ENCODE measurements at places on chromosomes 5 and 9.

DNA sequence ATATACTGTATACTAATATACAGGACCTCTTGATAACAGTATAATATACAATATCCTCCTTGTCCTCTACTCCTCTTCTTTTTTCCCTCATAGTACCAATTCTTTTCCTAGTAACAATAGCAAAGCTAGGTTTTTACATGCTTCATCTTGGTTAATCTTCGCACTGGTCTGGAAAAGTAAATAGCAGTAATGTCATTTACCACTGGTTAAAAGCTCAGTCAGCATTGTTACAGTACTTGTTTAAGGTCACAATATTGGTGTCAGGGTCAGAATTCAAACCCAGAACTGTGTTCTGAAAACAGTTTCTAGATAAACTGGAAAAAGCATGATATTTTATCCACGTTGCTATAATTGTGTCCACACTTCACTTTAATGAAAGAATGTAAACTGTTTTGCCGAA is 692.4 kb upstream of the CDH6 start:
- no peaks in the 10 kb centered on the region for H3K27me3 ChIP-seq
- H3K4me3 ChIP-seq = no peak overlapping the region

DNA sequence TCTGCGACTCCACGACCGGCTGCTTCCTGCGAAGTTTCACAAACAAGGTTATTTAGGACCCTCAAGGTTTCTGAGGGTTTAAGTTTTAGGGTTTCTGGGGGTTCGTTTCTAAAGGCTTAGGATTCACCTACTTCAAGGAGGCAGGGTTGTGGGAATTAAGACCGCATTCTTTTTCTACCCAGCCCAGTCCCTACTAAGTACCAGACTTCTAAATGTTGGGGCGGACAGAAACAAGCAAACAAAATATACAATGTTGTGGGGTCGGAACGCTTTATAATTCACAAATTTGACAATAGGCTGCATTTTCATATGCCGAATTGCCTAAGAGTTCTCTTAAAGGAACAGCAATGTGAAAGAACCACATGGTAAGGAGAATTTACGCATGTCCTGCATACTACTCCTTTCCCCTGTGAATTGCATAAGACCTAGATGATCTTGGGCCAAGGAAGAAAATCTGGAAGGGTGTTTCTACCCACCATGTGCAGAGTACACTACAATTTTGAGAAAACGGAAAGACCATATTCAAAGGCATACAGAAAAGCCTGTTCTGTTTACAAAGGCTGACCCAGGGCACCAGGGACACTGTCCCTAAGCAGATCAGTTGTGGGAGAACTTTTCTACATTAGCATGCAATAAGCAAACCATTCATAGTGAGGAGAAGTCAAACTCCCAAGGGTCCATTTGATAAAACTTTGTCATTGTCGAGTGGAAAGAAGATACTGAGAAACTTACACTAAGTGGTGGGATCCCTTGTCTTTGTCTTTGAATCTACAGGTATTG is 457.3 kb downstream of the RAB3C start:
- H3K36me3 ChIP-seq = no peaks in the 10 kb centered on the region
- peak; percentile 33 for DNase-seq
- H3K4me3 ChIP-seq = peak overlapping the region; percentile 64
- no peaks in the 10 kb centered on the region for H3K27me3 ChIP-seq

GRCh38 chr5:142059304-142059940 is 46.6 kb upstream of the GNPDA1 start:
- no peak for DNase-seq
- no peaks in the 10 kb centered on the region for H3K36me3 ChIP-seq
- H3K4me1 ChIP-seq = no peaks in the 10 kb centered on the region
- no peak overlapping the region for H3K4me3 ChIP-seq
- no peak overlapping the region for H3K27ac ChIP-seq
- H3K27me3 ChIP-seq = no peaks in the 10 kb centered on the region

- peaks cover 10% of the 10 kb centered on the region for H3K27me3 ChIP-seq
- DNase-seq = no peak
- no peak within 1 kb of the TSS for H3K4me3 ChIP-seq
Observed at GRCh38 chr5:151924564-151925301, at the start of gene GLRA1. TSS of gene GLRA1 (minus strand) at chr5:151924851. CDS start at chr5:151924549, 302 bp downstream.

DNA sequence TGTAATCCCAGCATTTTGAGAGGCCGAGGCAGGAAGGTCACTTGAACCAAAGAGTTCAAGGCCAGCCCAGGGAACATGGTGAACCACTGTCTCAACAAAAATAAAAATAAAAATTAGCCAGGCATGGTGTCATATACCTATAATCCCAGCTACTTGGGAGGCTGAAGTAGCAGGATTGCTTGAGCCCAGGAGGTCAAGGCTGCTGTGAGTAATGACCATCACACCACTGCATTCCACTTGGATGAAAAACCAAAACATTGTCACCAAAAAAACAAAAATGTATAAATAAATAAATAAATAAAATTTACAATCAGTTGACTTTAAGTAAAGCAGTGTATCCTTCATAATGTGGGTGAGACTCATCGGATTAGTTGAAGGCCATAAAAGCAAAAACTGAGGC is 541.4 kb downstream of the CSNK1G3 start:
- H3K36me3 ChIP-seq = no peaks in the 10 kb centered on the region
- H3K27ac ChIP-seq = no peak overlapping the region
- no peak for DNase-seq
- no peaks in the 10 kb centered on the region for H3K27me3 ChIP-seq

- H3K27me3 ChIP-seq = no peaks in the 10 kb centered on the region
- no peaks in the 10 kb centered on the region for H3K4me1 ChIP-seq
- H3K27ac ChIP-seq = no peak overlapping the region
- H3K36me3 ChIP-seq = no peaks in the 10 kb centered on the region
- H3K4me3 ChIP-seq = no peak overlapping the region
Observed at GRCh38 chr5:6216471-6217075, 161.8 kb downstream of the MED10 start.

DNA sequence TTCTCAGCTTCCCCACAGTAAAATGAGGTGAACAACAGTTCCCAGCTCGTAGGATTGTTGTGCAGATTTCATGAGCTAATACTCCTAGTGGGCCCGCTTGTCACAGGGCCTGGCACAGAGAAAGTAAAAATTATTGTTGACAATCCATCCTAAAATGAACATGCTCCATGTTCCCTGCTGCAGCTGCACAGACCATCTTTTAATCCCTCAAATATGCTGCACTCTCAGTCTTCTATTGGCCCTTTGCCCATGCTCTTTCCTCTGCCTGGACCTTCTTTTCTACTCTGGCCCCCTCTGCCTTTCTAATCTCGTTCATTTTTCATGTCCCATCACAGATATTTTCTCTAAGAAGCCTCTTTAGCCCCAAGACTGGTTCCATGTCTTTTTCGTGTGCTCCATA is 117.7 kb upstream of the NR3C1 start:
- H3K27me3 ChIP-seq = no peaks in the 10 kb centered on the region
- H3K27ac ChIP-seq = no peak overlapping the region
- H3K36me3 ChIP-seq = no peaks in the 10 kb centered on the region
- H3K4me3 ChIP-seq = no peak overlapping the region

- peaks cover 32% of the 10 kb centered on the region for H3K27me3 ChIP-seq
- H3K4me1 ChIP-seq = peaks cover 12% of the 10 kb centered on the region
- DNase-seq = peak; percentile 19
- H3K4me3 ChIP-seq = peak overlapping the region; percentile 44
Observed at GRCh38 chr9:121598167-121598964, 53.1 kb upstream of the DAB2IP start.

DNA sequence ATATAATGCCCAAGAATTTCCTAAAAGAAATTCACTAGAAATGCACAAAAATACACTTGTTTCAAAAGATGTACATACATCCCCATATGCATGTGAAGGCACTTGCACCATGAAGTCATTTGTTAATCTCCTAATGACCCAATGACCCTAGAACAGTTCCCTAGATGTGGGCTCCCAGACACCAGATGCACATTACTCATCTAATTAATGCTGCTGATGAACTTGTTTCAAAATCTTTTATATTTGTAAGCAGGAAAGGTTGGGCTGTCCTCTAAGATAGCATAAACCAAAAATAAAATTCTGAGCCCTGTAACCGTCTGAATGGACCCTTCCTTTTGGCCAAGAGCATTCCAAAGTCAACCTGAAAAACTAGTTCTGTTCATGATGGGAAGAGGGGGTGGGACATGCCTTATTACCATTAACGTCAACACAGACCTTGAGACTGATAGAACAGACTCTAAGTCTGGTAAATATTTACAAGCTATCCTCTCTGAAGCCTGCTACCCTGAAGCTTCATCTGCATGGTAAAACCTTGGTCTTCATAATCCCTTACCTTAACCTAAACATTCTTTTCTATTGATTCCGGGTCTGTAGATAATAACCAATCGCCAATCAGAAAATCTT is 91.0 kb upstream of the DAPK1 start:
- H3K36me3 ChIP-seq = no peaks in the 10 kb centered on the region
- H3K27me3 ChIP-seq = no peaks in the 10 kb centered on the region
- H3K27ac ChIP-seq = peak overlapping the region; percentile 13
- no peak for DNase-seq
- H3K4me3 ChIP-seq = no peak overlapping the region
- H3K4me1 ChIP-seq = peaks cover 21% of the 10 kb centered on the region

DNA sequence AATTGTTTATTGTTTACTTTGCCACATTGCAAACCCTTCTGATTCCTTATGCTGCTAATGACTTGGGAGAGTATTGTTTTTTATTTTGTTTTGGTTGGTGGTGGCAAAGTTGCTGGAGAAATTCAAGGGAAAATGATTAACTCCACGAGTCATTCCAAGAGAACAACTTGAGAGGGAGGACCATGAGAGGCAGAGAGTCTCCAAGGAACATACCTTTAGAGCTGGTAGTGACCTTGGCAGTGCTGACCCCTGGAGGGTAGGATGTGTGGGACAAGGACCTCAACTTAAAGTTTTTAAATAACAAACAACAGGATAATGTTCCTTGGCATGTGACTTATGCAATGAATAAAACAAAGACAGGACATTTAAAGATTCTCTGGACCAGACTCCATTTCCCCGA is 139.7 kb downstream of the LRRC70 start:
- no peak for DNase-seq
- no peaks in the 10 kb centered on the region for H3K27me3 ChIP-seq
- H3K4me1 ChIP-seq = no peaks in the 10 kb centered on the region

DNA sequence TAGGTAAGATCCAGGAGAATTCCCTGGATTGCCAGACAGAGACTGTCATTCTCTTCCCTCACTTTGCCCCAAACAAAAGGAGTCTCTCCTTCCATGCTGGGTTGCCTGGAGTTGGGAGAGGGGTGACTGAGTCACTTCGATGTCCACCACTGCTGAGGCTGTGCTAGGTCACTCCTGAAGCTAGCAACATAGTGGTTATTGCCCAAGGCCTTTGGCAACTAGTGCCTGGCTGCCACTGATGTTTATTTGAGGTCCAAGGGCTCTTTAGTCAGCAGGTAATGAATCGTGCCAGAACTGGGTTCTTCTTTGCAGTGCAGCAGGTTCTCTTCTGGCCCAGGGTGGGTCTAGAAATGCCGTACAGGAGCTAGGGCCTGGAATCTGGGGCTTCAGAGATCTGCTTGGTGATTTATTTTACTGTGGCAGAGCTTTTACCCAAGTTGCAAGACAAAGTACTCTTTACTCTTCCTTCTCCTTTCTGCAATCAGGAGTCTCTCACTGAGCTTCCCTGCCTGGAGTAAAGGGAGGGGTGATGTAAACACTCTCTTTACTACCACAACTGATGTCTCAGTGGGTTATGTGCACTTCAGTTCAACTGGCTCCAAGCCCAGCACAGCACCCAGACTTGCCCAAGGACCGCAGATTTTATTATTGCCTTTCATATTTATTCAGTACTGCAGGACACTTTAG is 155.7 kb upstream of the SH3GL2 start:
- no peak overlapping the region for H3K27ac ChIP-seq
- no peaks in the 10 kb centered on the region for H3K36me3 ChIP-seq
- H3K4me3 ChIP-seq = no peak overlapping the region
- H3K4me1 ChIP-seq = no peaks in the 10 kb centered on the region
- no peaks in the 10 kb centered on the region for H3K27me3 ChIP-seq
- DNase-seq = no peak

DNA sequence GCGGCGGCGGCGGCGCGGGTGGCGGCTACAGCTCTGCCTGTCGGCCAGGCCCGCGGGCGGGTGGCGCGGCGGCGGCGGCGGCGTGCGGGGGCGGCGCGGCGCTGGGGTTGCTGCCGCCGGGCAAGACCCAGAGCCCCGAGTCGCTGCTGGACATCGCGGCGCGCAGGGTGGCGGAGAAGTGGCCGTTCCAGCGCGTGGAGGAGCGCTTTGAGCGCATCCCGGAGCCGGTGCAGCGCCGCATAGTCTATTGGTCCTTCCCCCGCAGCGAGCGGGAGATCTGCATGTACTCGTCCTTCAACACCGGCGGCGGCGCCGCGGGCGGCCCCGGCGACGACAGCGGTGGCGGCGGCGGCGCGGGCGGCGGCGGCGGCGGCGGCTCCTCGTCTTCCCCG is 296 bp downstream of the ZSWIM6 start:
- peaks cover 35% of the 10 kb centered on the region for H3K4me1 ChIP-seq
- no peak for DNase-seq
- peak overlapping the region; percentile 43 for H3K4me3 ChIP-seq
- no peaks in the 10 kb centered on the region for H3K27me3 ChIP-seq
- peak overlapping the region; percentile 93 for H3K27ac ChIP-seq

DNA sequence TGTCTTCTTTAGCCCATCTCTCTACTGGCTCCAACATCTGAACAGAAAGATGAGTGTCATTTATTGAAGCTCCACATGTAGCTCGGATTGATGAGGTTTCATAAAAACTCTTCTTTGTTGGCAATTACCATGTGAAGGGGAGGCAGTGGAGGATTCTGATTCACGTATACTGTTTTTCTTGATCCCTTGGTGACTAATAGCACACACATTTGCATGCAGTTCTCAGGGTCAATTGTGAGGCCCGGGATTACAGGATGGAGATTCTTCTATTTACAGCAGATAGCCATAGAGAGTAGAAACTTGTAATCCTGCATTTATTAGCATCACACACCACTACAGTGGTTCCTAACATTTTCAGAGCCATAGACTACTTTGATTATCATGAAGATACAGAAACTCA is 133.2 kb upstream of the MARCHF11 start:
- no peaks in the 10 kb centered on the region for H3K27me3 ChIP-seq
- no peak for DNase-seq
- H3K27ac ChIP-seq = no peak overlapping the region
- no peaks in the 10 kb centered on the region for H3K4me1 ChIP-seq

- H3K4me3 ChIP-seq = no peak overlapping the region
- H3K27ac ChIP-seq = no peak overlapping the region
- no peak for DNase-seq
- no peaks in the 10 kb centered on the region for H3K36me3 ChIP-seq
- H3K27me3 ChIP-seq = no peaks in the 10 kb centered on the region
Observed at GRCh38 chr5:54471398-54471797, 15.9 kb downstream of the HSPB3 start.

DNA sequence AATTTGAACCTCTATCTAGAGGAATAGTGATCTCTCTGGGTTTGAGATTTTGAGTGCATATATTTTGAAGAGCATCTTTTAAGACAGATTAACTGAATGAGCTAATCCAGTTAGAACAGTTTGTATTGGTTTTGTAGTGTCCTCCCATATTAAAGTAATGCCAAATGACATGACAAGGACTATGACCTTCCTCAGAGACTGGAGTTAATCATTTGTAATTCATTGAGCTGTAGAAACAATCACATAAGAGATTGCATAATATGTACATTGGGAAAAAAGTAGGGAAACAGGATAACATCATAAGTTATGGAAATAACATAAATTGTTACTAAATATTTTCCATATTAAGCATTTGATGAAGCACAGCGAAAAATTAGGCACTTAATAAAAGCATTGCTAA is 45.8 kb upstream of the PRDM9 start:
- DNase-seq = no peak
- H3K4me3 ChIP-seq = no peak overlapping the region
- no peak overlapping the region for H3K27ac ChIP-seq
- H3K27me3 ChIP-seq = no peaks in the 10 kb centered on the region
- no peaks in the 10 kb centered on the region for H3K36me3 ChIP-seq
